Right lobe of liver (tissue), 6 donors: ENCODE measurements at places on chromosomes 2 and 18. TPM values are rescaled to one million over a fixed set of nuclear protein-coding genes. Genes with fewer than 3 reads are reported as not detected.

Gene C2orf81
- total RNA-seq, result 0.39 TPM

Gene SIX3
- total RNA-seq, result not detected

Gene FAM124B
- total RNA-seq, result 0.62 TPM

Gene AQP12A
- total RNA-seq, result not detected

DNA sequence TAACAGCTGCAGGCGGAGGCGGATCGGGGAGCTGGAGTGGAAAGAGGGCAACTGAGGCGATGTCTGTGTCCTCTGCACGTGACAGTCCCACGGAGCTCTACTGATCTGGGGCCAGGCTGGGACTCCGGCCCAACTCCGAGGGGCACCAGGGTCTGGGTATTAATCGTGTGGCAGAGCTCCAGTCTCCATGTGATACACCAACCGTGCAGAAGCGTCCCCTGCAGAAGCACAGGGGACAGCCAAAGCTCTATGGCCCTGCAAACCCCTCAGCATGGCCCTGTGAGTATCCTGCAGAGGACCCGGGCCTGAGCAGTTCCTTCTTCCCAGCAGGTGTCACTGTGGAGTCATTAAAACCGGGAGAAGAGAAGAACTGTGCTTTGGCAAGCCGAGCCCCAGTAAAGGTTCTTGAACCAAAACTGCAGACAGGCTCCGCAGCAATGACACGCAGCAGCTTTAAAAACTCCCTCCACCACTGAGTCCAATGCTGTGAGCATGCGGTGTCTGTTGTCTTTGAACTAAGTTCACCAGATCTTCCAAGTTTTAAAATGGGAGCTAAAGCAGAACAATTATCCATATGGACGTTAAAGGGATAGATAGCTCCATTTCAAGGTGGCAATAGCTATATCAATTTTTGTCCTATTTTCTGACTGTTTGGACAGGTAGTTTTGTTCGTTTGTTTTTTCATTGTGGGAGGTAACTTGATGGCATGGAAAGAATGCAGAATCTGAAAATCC, 79.4 kb downstream of the TMEM182 start:
- no peak overlapping the region for H3K27ac ChIP-seq
- DNase-seq, result peak; percentile 28
- H3K4me3 ChIP-seq, result no peak overlapping the region
- H3K4me1 ChIP-seq, result no peaks in the 10 kb centered on the region

GRCh38 chr2:111100087-111100764, 20.5 kb upstream of the BCL2L11 start:
- no peaks in the 10 kb centered on the region for H3K27me3 ChIP-seq
- no peaks in the 10 kb centered on the region for H3K36me3 ChIP-seq
- no peaks in the 10 kb centered on the region for H3K4me1 ChIP-seq

- no peak for DNase-seq
- no peaks in the 10 kb centered on the region for H3K4me1 ChIP-seq
- H3K27me3 ChIP-seq, result no peaks in the 10 kb centered on the region
- H3K4me3 ChIP-seq, result no peak overlapping the region
- no peak overlapping the region for H3K27ac ChIP-seq
Observed at GRCh38 chr2:112198780-112199179, 56.1 kb downstream of the ZC3H8 start.

- no peak for DNase-seq
- no peaks in the 10 kb centered on the region for H3K27me3 ChIP-seq
- H3K36me3 ChIP-seq, result no peaks in the 10 kb centered on the region
- no peak overlapping the region for H3K4me3 ChIP-seq
- H3K27ac ChIP-seq, result peak overlapping the region; percentile 78
Observed at GRCh38 chr2:189552991-189553404, 27.6 kb downstream of the SLC40A1 start.

GRCh38 chr2:157182834-157183396, 74.6 kb upstream of the GALNT5 start:
- no peak for DNase-seq
- H3K36me3 ChIP-seq, result no peaks in the 10 kb centered on the region
- peak overlapping the region; percentile 54 for H3K27ac ChIP-seq
- H3K4me3 ChIP-seq, result no peak overlapping the region

DNA sequence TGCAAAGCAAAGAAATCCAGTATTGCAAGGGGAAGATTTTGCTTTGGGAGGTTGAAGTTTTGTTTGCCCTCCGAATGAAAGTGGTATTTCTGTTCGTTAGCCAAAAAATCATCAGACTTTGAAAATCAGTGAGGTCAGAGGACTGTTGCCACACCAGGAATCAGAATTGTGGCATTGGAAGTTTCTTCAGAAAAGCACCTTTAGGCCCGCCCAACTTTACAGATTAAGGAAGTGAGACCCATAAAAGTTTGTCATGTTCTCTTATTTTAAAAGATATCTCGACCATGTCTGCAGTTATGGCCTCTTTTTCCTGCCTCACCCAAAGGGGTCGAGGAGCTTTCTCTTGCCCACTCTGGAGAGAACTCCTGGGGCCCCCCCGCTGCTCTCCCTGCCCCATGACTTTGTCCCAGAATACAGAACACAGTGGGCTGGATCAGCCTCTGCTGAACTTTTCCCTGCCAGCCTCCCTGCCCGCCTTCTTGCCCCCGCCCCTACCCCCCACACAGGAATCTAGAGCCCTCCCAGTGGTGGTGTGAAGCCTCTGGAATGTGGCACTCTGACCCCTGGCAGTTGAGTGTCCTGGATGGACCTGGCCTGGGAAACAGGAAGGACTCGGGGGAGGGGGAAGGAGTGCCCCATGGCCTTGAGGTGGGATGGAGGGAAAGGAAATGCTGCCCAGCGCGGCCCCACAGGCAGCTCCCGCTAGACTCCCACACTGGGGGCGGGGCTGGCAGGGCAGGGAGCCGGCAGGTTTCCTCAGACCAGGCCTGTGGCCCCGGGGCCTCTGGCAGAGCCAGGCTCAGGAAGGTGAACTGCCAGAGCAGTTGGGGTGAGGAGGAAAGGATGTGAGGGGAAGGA, 25.3 kb downstream of the CRIM1 start:
- H3K27me3 ChIP-seq, result no peaks in the 10 kb centered on the region
- no peaks in the 10 kb centered on the region for H3K4me1 ChIP-seq
- H3K36me3 ChIP-seq, result no peaks in the 10 kb centered on the region
- H3K27ac ChIP-seq, result no peak overlapping the region
- H3K4me3 ChIP-seq, result no peak overlapping the region
- peak; percentile 46 for DNase-seq

GRCh38 chr2:208036357-208036756, 11.0 kb upstream of the PLEKHM3 start:
- H3K4me1 ChIP-seq, result no peaks in the 10 kb centered on the region
- H3K36me3 ChIP-seq, result no peaks in the 10 kb centered on the region
- H3K4me3 ChIP-seq, result no peak overlapping the region
- DNase-seq, result no peak
- H3K27ac ChIP-seq, result no peak overlapping the region
